ENCODE measurements at places on chromosomes 16 and 17.

- no peak for DNase-seq
Measured at GRCh38 chr17:57537524-57538410, 207.3 kb downstream of the CCDC182 start.

GRCh38 chr17:75919611-75920010 is 14.9 kb upstream of the MRPL38 start:
- no peak for DNase-seq

GRCh38 chr16:31476303-31477219 is 4.6 kb downstream of the TGFB1I1 start:
- DNase-seq: peak; percentile 84

GRCh38 chr17:45394091-45394490 is 38.6 kb downstream of the ARHGAP27 start:
- no peak for DNase-seq

- no peak for DNase-seq
Measured at GRCh38 chr16:12260647-12261262, 284.2 kb downstream of the SNX29 start.

DNA sequence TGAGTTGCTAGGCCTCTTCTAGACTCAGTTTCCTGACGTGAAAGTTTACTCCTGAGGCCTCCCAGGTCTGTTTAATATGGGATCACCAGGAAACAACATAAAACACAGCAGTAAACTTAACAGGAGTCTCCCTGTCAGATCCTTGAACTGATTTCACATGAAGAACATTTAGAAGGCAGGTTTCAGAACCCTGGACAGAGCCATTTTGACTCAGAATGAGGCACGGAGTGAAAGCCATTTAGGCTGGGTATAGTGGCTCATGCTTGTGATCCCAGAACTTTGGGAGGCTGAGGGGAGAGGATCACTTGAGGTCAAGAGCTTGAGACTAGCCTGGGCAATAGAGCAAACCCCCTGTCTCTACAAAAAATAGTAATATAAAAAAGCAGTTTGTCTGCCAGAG is 289.1 kb downstream of the CA10 start:
- DNase-seq: no peak

All from stimulated activated CD8-positive, alpha-beta memory T cell treated with anti-CD3 and anti-CD28 coated beads, Interleukin-4, amount 100 ng/mL, for 1 hour (primary cell).